ENCODE measurements at places on chromosomes 4 and X. TPM values are rescaled to one million over a fixed set of nuclear protein-coding genes. Genes with fewer than 3 reads are reported as not detected.

The ATOH1 gene
- total RNA-seq = not detected

The SLC34A2 gene
- total RNA-seq = 35.7 TPM

The HSD17B13 gene
- total RNA-seq = 1.3 TPM

The CXCL6 gene
- total RNA-seq = not detected

- DNase-seq = no peak
Observed at GRCh38 chrX:134625315-134625718, 33.0 kb downstream of the PLAC1 start.

DNA sequence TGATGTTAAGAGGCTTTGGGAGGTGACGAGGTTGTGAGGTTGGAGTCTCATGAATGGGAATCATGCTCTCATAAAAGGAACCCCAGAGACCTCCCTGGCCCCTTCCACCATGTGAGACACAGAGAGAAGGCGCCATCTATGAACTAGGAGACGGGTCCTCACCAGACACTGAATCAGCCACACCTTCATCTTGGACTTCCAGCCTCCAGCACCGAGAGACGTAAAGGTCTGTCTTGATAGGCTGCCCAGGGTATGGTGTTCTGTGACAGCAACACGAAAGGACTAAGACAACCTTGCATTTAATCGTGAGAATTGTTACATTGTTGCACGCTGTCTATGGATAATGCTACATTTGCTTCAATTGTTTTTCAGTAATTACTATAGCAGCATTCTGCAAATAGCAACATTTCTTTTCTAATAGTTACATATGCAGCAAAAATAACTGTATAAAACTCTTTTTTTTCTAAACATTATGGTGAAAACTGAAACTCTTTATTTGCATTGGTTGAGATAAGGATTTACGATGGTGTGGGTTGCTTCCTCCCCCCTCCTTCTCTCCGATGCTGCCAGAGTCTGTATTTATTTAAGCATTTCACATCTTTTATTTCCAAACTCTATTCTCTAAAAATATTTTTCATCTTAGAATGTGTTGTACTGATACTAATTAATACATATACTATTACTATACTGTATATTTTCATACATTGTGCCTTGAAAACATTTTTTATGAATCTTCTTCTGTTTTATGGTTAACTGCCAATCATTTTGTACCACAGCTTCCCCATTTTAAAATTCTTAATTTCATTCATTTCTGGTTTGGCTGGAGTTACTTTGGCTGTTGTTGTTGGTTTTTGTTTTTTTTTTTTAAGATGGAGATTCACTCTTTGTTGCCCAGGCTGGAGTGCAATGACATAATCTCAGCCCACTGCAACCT lies 26.4 kb upstream of the AKAP17A start:
- DNase-seq = no peak

The PRR32 gene
- not detected for total RNA-seq

GRCh38 chr4:82704156-82704555 lies 94.4 kb downstream of the SCD5 start:
- no peak for DNase-seq

- no peak for DNase-seq
Observed at GRCh38 chrX:5163663-5164062, 1065.0 kb downstream of the NLGN4X start.

DNA sequence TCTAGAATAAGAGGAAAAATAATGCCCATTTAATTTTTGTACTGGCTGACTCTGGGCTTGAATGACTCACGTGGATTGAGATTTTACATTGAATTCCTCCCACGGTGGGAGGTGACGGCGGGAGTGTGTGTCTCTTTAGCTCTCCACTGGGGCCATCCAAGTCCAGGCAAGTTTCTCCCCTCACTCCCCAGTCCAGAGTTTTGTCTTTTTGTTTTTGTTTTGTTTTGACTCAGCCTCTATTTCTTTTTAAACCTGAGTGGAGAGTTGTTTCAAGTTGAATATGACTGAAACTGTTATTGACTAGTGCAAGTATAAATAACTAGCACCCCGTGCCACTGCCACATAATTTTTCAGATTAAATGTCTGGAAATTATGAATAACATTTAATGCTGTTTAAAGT lies 13.6 kb downstream of the CHST7 start:
- DNase-seq = no peak

- DNase-seq = peak; percentile 71
Observed at GRCh38 chr4:189124149-189124758, 816.4 kb upstream of the FRG1 start.

- DNase-seq = no peak
Observed at GRCh38 chr4:37393321-37393720, 148.8 kb downstream of the NWD2 start.
